ENCODE measurements at places on chromosomes 1 and 21.

DNA sequence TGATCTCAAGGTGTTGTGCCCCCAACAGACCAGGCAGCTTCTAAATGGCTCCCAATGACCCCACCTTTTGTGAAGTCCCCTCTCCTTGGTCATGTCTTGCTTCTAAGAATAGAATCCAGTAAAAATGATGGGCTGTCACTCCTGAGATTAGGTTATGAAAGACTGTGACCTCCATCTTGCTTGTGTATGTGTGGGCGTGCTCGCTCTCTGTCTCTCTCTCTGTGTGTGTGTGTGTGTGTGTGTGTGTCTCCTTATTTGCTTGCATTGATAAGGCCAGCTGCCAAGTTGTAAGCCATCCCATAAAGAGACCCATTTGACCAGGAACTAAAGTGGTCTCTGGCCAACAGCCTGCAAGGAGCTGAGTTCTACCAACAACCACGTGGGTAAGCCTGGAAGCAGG is 22.9 kb upstream of the TMEM51 start:
- no peak for DNase-seq

DNA sequence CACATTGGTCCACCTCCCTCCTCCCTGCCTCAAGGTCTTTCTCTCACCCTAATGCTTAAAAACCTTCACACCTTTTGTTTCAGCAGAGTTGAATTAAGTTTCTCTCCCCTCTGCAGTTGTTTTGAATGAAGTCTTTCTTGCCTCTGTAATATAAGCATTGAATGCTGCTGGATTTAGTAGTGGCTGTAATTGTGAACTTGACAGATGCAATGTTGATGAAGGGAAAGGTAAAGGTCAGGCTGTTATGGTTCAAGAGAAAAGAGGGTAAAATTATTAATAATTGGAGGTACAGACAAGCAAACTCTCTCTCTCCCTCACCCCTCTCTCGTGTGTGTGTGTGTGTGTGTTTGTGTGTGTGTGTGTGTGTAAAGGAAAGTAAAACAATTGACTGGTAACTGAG is 509.8 kb downstream of the AMY1C start:
- no peak for DNase-seq

DNA sequence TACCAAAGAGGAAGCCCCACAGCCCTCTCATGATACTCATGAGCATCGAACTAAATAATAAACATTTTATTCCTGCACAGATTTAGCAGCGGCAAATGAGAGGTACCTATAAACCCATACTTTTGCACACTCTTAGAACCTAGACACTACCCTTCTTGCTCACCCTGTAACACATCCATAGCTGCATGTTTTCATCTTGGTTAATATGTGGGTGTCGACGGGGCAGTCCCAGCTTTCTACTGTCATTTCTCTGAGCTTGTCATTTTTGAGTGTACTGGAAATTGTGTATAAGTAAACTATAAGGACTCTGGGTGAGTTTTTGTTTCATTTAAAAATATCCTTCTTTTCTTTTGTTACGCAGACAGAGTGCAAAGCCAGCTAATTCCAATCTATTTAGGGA is 25.5 kb downstream of the OVGP1 start:
- no peak for DNase-seq

GRCh38 chr1:65371544-65371943 is 48.9 kb upstream of the LEPR start:
- DNase-seq, result no peak

DNA sequence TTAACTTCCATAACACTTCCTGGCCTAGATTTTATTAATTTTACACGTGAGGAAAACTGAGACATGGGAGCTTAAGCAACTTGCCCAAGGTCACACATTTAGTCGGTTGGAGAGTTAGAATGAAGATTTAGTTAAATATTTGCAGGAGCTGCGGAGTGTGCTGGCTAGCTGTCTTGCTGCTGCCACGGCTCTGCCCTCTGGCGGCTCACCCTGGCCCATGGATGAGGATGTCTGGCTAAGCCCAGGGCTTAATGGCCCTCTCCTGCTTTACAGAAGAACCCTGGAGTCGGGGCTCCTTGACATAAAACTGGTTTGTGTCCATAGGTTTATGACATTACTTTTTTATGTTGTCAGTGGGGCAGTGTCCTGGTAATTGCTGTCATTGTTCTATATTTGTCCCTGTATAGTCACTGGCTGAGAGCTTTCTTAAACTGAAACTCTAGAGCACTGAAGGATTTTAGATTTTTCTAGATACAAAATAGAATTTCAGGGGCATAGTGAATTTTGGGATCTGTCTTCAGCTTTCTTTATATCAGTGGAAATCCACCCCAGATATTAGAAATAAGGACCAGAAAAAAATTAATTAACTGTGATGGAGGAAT is 88.9 kb upstream of the WLS start:
- DNase-seq, result no peak

- DNase-seq, result no peak
These were observed 59.9 kb downstream of the ARHGEF16 start for GRCh38 chr1:3514404-3514803.

GRCh38 chr1:245791410-245792312 is 636.9 kb downstream of the KIF26B start:
- DNase-seq, result no peak

DNA sequence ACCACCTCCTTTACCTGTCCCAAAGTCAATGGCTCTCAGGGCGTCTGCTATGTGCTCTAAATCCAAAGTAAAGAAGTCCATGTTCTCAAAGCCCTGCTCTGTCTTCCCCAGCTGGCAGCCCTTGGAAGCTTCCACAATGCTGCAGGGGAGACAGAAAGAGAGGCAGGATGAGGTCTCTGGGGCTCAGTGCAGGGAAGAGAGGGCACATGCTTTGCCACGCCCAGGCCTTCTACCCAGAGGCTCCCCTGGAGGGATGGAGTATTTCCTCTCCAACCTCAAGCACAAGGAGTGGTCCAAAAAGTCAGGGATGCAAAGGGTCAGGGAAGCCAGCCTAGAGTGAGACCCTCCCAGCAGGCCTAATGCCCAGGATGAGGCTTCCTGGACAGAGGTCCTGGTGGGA is 10.2 kb downstream of the TRIM63 start:
- no peak for DNase-seq

DNA sequence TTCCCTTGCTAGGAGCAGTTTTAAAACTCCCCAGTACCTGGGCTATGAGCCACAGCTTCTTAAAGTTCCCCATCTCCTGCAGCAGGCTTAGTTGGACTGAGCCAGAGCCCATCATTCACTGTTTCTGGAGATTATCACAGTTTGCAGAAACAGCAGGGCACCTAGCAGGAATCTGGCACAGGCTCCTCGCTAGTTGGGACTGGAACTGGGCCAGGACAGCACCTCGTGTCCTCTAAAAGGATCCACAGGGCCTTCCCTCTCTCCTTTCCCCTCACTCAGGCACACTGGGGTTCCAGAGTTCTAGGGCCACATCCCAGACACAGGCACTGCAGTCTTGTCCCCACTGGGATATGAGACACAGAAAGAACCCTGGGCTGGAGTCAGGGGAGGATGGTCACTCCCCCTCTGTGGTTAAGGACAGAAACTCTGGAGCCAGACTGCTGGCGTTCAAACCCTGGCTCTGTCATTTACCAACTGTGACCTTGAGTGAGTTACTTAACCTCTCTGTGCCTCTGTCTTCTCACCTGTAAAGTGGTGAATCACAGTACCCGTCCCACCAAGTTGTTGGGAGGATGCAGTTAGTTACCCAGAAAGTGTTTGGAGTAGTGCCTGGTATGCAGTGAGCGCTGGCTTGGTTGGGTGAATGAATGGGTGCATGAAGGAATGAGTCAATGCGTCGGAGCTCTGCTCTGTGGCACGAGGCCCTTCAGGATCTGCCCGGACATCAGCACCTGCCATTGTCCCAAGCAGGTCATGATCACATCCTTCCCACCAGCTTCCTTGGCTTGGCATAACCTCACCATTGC is 18.8 kb upstream of the ECE1 start:
- DNase-seq, result no peak

GRCh38 chr1:153616144-153616916 is at the start of gene S100A14:
TSS of gene S100A14 (minus strand) at chr1:153616325. CDS start at chr1:153615858, 467 bp downstream.
- DNase-seq, result no peak

DNA sequence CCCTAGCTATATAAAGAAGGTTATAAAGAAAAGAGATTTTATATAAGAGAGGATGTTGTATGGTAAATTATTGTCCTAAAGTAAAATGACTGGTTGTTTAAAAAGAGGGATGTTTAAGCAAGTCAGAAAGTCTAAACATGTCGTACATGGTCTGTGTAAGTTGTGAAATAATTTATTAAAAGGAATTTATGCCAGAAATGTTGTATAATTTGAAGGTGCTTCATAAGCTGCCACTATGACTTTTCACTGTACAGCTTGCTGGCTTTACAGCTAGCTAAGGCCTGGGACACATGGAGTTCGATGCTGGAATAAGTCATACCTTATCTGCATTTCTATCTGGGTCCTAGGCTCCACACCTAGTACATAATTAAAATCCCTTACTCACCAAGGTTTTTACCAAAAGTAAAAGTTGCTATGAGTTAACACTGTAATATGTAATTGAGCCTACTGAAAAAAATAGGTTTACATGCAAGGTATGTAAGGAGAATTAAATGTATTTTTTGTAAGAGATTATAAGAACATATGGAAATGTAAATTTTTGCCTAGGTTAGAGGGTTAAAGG is 59.0 kb upstream of the EDEM3 start:
- no peak for DNase-seq

- DNase-seq, result no peak
These were observed 173.6 kb downstream of the COP1 start for GRCh38 chr1:176033474-176033873.

GRCh38 chr1:85146972-85147359 is 53.9 kb downstream of the SYDE2 start:
- DNase-seq, result no peak

DNA sequence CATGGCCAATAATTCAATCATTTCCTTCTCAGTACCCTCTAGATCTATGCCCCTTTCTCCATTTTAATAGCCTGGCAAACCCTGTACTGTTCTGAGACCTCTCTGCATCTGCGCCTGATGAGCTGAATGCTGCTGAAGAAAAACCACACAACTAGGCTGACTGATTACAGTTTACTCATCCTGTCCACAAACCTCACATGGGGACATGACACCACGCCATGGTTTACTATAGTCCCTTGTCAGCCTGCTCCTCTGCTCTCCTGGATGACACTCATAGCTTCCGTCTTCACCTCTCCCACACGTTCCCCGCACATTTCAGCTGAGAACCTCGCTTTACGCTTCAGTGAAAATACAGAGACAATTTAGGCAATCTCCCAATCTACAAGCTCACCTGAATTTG is 59.7 kb downstream of the DESI2 start:
- no peak for DNase-seq

DNA sequence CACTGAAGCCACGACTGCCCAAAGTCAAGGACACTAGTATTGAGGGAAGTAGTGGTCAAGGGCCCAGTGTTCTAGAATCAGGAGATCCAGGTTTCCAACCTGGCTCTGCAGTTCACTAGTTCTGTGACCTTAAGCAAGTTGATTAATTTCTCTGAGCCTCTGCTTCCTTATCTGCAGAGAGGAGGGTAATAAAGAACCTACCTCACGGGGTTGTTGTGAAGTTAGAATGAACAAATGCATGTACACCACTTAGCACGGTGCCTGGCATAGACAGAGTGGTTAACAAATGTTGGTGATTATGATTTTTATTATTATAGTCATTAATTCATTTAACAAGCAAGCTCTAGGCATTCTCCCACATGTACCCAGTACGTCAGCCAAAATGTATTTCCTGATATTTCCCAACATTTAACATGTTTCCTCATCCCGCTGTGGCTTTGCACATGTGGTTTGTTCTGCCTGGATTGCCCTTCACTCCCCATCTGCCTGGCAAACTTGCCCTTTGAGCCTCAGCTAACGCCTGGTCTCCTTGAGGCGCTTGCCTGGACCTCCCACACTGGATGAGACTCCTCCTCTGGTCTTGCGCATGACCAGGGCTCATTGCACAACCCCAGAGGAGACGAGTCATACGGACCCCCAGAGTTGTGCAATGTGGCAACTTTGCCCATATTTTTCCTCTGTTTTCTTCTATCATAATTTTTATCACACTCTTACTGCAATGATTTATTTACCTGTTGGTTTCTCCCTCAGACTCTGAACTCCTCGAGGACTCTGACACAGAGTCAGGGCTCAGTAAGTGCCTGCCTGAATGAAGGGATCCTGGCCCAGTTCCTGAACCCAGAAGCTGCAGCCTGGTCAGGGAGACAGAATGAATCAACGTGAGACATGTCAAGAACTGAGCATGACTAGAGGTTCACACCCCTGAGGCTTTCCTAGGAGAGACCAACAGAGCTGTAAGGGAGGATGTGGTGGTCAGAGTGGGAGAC is 20.7 kb upstream of the MFSD2A start:
- DNase-seq, result no peak

DNA sequence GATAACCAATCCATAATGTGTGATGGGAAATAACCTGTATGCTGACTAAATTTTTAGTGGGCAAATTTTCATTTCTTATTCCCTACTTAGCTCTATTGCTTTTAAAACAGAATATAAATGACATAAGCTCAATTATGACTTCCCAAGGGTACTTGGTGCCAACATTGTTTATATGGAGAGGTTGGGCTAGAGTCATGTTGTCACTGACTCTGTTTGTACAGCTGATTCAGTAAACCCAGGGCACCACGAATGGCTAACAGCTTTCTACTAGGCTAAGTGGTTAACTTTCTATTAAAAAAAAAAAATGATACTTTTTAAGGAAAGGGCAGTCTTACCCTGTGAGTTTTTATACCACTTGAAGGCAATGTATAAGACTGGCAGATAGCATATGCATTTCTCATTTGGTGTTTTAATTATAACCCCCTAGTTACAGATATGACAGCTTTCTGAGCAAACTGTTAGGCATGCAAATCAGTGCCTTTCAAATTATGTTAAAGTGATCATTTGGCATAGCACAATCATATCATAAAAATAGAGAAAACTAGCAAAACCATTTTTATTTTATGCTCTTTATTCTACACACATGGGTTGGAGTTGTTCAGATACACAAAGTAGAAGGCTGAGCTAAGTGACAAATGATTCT is 147.1 kb downstream of the DNM3 start:
- DNase-seq, result no peak

GRCh38 chr1:89286549-89287180 is 14.0 kb upstream of the GBP5 start:
- DNase-seq, result no peak

- no peak for DNase-seq
These were observed 19.6 kb upstream of the KCNQ4 start for GRCh38 chr1:40763742-40764532.

GRCh38 chr1:109733236-109733870 is 7.5 kb downstream of the GSTM3 start:
- DNase-seq, result no peak

DNA sequence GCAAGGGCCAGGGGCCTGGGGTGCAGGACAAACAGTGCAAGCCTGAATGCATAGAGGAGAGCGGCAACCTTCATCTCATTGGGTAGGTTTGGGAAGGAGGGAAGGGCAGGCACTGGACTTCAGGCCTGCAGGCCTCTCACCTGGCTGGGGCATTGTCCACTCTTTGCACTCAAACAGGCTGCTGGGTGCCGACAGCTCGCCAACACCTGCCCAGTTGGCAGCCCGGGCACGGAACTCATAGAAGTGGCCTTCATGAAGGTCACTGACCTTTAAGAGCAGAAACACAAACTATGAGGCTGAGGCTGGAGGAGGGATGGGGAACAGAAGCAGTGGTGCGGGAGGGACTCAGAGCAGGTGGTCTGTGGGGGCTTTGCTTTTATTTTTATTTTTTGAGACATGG is 30.7 kb downstream of the MYOM3 start:
- no peak for DNase-seq

- no peak for DNase-seq
These were observed 988.1 kb upstream of the B3GALT2 start for GRCh38 chr1:194174528-194174927.
